ENCODE measurements at places on chromosomes 2 and 18.

DNA sequence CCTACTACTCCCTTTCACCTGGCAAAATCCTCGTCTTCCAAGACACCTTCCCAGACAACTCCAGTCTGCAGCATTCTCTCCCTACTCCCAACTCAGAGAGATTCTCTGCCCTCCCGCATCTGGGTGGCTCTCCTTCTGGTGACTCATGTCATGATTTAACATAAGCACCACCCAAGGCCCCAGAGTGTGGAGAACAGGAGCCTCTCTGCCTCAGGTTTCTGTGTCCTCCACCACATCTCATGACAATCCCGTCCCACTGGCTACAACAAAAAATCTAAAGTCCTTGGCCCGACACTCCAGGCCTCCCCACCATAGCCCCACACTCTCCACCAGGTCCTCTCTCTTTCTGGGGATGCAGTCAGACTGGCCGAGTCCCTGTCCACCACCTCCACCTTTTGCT is 197.1 kb downstream of the BCL11A start:
- no peak for DNase-seq

- DNase-seq, result no peak
Observed at GRCh38 chr18:36628435-36629137, 200.2 kb downstream of the TPGS2 start.

DNA sequence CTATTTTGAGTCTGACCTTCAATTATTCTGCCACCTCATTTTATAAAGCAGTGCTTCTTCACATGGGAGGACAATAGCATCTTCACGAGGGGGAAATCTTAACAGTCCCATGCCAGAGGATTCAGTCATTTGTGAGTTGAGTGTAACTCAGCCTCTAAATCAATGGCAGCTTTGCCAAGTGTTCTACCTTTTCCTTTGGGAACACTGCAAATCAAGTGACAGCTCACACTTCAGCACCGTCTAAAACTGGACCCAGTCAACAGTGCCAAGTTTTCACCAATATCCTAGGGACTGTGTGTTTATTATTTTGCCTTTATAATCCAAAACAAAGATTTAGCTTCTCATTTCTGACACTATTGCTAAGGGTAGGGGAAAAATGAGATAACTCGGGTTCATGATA is 133.6 kb downstream of the FIGN start:
- no peak for DNase-seq

DNA sequence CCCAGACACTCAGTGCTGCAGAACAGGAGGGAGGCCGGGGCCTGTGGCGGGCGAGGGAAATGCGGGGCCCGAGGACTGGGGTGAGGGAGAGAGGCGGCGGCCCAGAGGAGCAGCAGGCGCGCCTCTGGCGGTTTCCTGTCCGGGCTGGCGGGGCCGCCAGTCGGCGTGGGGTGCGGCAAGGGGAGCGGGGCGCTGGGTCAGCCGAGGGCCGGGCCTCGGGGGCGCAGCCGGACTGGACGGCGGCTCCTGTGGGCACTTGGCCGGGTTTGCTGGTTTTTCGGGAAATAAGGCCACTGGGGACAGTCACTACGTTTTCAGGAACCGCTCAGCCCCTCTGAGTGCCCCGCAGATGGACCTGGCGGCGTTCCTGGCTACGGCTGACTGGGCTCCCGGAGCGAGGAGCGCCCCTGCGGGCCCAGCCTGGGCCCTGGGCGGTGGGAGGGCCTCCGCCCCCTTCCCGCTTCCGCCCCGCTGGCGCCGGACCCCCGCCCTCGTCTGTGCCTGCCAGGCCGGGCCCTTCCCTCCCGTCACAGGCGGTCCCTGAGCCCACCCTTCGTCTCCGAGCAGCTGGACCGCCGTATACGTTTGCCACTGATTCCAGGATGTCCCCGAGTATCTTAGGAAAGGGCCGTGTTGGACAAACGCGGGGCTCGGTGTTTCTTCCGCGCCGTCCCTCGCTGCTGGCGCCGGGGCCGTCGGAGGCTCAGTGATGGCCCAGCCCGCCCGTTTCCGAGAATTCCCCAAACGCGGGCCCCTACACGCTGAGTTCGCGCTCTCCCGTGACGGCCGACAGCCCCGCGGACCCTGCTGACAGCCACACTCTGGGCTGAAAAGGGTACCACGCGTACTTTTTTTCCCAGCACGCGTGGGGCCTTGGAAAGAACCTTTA is 84.6 kb downstream of the FAM210A start:
- no peak for DNase-seq

- DNase-seq, result no peak
Observed at GRCh38 chr2:10954416-10954815, 42.7 kb downstream of the KCNF1 start.

- no peak for DNase-seq
Observed at GRCh38 chr18:48408111-48408726, 964 bp downstream of the ZBTB7C start.

DNA sequence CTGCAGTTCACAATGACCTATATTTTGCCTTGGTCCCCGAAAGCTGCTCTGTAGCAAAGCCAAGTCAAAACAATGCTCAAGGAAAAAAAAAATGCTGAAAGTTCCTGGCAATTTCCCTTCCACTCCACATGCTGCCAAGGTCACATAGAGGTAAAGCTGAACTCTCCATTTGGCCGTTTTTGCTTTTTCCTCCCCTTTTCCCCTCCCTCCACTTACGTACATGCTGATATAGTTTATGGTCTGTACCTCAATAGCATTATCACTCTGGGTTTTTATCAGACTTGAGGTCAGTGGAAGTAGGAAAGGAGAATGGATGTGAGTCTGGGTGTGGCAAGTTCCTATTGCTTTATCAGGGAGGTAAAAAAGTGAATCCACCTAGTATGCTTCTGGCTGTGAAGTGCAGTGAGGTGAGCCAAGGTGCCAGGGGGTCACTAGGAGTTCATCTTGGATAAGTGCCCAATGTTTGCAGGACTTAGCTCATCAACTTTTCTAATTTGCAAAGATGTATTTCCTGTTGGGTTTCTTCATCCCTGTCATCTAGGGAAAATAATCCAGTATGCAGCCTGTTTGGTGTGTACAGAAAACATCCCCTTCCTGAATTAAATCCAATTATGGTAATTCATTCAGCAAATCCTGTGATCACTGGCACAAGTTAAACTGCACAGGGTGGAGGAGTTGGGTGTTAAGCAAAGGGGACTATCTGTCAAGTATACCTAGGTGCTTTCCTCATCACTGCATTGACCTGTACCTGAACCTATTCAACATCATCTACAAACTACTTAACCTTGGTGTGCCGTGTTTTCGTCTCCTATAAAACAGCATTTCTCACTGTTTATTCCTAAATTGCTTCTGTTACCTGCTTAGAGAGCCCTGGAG is 124.3 kb upstream of the CYP26B1 start:
- DNase-seq, result no peak

- no peak for DNase-seq
Observed at GRCh38 chr2:96164459-96165184, 19.4 kb upstream of the DUSP2 start.

DNA sequence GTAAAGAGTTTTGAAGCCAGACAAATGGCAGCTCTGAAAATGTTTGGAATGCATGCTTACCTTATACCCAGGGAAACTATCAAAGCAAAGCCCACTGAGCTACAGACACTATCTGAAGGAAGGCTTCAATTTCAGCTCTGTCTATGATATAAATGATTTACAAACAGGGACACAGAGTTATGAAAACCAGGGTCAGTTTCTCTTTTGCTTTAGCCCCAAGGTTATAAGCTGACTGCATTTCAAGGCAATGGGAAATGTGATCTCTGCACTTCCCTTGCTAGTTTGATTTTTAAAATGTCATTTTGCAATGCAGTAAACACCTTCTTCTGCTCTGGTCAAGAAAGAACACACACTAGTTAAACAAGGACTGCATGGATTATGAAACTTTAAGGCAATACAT is 65.2 kb upstream of the CCDC195 start:
- no peak for DNase-seq

DNA sequence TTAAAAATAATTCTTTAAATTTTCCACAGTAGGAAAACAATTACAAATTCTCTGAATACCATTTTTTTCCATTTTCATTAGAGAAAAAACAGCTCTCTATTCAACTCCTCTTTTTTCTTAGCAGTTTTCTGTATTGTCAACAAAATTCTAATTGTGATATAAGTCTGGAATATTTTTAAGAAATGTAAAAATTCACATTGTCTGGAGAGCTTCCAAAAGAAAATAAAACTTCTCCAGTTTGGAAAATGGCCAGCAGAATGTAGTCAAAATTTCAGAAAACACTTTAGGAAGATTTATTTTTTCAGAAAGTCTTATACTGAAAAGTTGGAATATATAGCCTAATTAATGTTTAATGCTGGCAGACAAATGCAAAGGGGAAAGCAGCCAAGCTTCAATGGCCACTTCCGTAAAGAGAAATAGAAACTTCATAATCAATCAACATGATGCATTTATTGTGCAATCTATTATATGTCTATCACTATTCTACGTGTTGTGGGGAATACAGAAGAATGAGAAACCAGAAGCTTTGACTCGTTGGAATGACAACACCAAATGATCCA is 733.2 kb upstream of the PKDCC start:
- DNase-seq, result no peak

GRCh38 chr2:147438882-147439281 is 405.9 kb upstream of the ACVR2A start:
- DNase-seq, result no peak
